Right cardiac atrium (tissue), 5 donors: ENCODE measurements at places on chromosomes 1 and 21.
A peak's percentile ranks its signal among the peaks of the same experiment; 100 is the strongest.

GRCh38 chr1:115409094-115410015 lies 71.3 kb upstream of the NGF start:
- DNase-seq, result peak; percentile 65

GRCh38 chr1:111818546-111818945 lies 62.8 kb downstream of the DDX20 start:
- no peak for DNase-seq

DNA sequence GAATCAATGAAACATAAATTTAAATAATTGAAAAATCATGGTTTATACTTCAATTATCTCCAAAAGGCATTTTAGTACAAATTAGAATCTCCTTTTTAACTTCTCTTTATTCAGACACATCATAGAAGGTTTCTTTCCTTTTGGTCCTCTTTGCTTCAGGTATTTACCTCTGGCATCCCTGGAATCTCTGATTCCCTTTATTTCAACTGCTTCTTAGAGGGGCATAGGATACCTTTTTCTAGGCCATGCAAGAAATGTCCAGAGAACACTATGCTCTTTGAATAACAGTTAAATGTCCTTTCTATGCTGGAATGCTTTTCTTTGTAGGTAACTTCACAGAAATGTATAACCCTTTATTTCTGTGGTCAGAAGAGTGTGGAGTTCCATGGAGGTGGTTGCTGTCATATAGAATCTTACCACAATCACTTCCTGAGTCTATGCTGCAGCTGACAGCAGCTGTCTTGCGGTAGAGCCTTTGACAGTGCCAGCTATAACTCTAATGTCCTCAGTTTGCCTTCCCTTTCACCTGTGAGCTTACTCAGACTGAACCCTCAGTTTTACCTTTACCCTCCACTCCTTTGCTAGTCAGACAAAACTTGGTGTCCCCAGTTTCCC lies 8.6 kb downstream of the LAMC2 start:
- DNase-seq, result no peak

GRCh38 chr1:45334308-45335245 lies 5.4 kb upstream of the TOE1 start:
- peak; percentile 79 for DNase-seq

- no peak for DNase-seq
Observed at GRCh38 chr21:45854690-45855247, 126.8 kb upstream of the COL6A1 start.

- no peak for DNase-seq
Observed at GRCh38 chr1:107213225-107213624, 72.4 kb downstream of the NTNG1 start.

GRCh38 chr1:161114556-161114955 lies 3.3 kb downstream of the PFDN2 start:
- DNase-seq, result no peak

- peak; percentile 54 for DNase-seq
Observed at GRCh38 chr1:1173793-1174415, at the start of gene TTLL10. TTLL10 (plus strand) TSS chr1:1173880; CDS start chr1:1179216, 5,336 bp downstream.

DNA sequence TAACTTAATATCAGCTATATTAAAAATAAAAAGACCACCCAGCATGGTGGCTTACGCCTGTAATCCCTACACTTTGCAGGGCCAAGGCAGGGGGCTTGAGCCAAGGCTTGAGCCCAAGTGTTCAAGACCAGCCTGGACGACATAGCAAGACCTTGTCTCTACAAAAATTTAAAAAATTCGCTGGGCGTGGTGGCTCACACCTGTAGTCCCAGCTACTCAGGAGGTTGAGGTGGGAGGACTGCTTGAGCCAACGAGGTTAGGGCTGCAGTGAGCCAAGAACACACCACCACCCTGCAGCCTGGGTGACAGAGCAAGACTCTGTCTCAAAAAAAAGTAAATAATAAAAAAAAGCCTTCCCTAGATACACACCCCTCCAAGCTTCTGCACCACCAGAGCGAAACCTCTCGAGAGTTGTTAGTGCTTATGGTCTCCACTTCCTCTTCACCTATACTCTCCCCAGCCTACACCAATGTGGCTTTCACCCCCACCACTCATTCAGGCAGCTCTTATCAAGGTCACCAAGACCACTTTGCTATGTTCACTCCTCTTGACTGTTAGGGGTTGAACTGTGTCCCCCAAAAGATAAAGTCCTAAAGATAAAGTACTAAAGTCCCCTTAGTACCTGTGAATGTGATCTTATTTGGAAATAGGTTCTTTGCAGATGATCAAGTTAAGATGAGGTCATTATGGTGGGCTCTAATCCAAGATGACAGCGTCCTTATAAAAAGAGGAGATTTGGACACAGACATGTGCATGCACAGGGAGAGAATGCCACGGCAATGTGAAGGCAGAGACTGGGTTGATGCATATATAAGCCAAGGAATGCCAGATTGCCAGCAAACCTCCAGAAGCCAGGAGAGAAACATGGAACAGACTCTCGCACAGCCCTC lies 6.8 kb upstream of the PPP1R15B start:
- DNase-seq, result no peak

GRCh38 chr1:153849487-153850185 lies 73.1 kb downstream of the GATAD2B start:
- no peak for DNase-seq

GRCh38 chr1:29448456-29449235 lies 212.3 kb downstream of the PTPRU start:
- DNase-seq, result no peak

GRCh38 chr1:20719261-20719660 lies 1.5 kb upstream of the KIF17 start:
- no peak for DNase-seq

GRCh38 chr1:34089731-34090130 lies 75.3 kb downstream of the CSMD2 start:
- DNase-seq, result no peak

DNA sequence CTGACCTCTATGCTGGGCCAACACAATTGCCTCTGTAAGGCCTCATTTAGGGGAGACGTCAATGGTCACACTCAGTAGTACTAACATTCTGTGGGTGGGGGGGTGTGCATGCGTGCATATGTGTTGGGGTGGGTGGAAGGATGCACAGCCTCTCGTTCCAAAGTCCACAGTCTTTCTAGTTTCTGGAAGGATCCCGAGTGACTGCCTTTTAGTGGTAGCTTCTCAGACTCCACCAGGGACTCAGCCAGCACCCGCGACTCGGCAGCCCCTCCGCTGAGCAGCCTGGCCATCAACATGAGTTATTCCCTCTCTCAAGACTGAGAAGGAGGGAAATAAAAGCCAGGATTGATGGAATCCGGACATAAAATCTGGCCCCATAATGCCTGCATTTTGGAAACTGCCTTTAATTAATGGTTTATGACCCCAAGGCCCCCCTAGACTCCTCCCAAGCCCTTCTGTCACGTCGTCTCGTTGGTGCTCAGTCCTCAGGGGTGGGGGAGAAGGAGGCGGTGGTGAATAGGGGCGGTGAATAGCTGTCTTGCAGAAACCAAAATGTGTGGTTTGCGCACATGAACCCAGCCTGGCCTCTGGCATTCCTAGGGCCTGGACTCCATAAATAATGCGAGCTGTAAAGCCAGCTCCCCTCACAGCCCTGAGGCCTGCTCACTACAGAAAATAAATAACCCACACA lies 65.1 kb upstream of the TMEM51 start:
- DNase-seq, result no peak

GRCh38 chr1:2503554-2504224 lies 22.7 kb downstream of the PANK4 start:
- no peak for DNase-seq

GRCh38 chr1:152109998-152110294 lies 5.3 kb downstream of the TCHH start:
- no peak for DNase-seq

DNA sequence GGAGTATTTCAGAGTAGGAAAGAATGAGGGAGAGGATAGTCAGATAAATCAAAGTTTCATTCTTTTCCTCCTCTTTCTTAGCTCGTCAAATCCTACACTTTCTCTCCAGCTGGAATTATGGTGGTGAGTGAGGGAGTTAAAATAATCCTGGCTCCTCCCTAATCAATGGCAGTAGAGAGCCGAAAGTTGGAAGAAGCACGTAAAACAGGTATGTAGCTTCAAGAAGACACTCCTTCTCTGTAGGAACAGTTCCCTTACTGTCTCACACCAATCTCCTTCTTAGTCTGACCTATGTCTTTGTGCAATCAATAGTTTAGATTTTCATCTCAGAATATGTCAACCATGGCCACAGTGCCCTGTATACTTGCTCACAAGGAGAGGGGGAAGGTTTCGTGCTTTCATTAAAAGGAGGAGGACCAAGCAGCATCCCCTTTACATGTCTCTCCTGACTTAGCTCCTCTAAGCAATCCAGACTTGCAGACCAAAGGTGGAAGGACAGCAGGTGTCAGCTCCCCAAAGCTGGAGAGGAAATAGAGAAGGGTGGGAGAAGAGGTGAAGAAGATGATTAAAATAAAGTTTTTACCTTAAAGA lies 878 bp downstream of the MINDY1 start:
- no peak for DNase-seq

DNA sequence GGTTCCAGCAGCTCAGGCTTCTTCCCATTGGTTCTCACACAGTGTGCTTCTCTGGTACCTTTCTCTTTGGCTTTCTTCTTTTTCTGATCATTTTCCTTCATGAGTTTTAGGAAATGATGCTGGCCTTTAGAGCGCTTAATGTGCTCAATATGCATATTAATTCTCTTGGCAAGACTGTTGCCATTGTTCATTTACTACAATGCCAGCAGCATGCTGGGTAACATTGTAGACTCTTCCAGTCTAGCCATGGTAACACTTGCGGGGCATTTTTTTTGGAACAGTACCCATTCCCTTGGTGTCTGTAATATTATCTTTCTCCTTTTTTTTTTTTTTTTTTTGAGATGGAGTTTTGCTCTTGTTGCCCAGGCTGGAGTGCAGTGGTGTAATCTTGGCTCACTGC lies 21.7 kb downstream of the UBE4B start:
- no peak for DNase-seq

GRCh38 chr1:174957829-174958228 lies 41.9 kb upstream of the CACYBP start:
- no peak for DNase-seq

GRCh38 chr1:91511386-91511785 lies 10.7 kb downstream of the CDC7 start:
- no peak for DNase-seq

GRCh38 chr1:21607549-21608529 lies 61.3 kb downstream of the RAP1GAP start:
- DNase-seq, result peak; percentile 95

DNA sequence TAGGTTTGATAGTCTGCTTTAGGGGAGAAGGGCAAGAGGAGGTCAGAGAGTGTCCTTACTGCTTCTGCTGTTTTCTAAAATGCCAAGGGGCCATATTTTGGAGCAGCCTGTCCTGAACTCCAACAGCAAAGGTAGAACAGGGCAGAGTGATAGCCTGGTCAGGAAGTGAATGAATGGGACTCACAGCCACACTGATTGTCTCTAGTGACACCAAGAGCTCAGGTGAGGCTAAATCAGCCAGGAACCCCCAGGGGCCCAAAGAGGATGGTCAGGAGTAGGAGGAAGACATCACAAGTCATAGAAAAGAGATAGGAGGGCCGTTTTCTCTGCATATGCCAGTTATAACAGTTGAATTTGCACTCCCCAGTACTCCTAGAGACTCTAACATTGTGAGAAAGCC lies 97.4 kb upstream of the DUSP10 start:
- DNase-seq, result no peak

- no peak for DNase-seq
Observed at GRCh38 chr1:28792644-28793121, 19.3 kb upstream of the OPRD1 start.

DNA sequence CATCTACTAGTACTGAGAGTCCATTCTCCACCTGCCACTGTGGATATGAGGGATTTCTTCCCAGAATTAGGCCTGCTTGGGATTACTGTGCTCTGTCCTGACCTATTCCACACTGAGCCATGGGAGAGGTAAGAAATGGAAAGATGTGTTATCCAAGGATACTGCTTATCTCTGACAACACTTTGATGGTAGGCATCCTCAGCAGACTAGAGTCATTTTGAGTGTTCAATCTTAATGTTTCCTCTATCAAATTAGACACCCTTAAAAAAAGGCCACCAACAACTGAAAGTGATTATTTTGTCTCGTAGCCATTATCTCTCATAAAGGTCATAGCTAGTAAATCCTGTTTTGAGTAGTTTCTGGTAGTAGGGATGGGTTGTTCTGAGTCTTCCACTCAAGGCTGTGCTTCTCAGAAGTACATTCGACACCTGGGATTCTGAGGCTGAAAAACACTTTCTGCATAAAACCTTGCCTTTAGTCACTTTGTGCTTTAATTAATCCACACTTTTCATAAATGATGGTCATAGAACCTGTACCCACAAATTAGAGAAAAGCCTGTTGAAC lies 8.8 kb downstream of the ATPAF1 start:
- DNase-seq, result no peak

DNA sequence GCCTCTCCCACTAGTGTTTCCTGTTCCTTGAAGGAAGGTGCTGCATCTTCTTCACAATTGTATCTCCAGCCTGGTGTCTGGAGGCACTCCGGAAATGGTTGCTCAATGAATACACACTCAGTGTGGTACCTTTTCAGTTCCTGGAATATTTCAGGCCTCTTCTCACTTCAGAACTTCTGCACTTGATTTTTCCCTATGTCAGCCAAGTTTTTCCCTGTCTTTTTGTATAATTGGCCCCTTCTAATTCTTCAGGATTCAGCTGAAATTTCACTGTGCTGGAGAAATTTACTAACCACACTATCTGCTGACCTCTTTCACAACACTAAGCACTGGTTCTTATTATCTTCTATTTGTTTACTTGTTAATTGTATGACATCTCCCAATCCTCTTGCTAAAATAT lies 61.2 kb upstream of the MAP10 start:
- no peak for DNase-seq

DNA sequence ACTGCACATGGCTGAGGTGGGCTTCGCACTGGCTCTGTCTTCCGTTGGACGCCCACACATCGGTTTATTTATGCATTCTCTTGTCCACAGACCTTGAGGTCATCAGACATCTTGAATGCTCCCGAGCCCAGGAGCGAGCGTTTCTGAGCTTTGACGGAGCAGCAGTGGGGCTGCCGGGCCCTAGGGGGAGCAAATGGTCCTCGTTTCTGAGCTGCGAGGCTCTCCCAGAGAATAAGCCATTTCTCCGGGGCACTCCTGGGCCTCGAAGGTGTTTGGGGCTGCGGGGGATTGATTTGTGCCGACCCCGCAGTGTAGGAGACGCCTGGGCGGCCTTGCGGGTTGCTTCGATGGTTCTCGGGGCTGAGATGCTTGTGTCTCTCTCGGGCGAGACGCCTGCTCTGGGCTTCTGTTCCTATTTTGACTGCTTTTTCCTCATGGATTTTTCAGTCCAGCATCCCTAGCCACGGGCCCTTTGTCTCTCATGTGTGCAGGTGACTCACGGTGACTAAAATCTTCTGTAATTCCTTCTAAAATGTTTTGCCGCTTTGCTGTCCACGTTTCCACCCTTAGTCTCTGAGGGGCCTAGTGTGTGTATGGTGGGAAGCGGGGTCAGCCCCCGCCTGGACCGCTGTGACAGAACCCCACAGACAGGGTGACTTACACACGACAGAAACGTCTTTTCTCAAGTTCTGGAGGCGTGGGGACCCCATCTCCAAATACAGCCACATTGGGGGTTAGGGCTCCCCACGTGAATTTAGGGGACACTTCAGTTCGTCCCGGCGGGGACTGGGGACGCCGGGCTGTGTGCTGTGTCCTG lies 62.1 kb downstream of the FAAP20 start:
- peak; percentile 55 for DNase-seq
